C1 segment of cervical spinal cord (tissue), 14 donors: ENCODE measurements at places on chromosomes 5 and 9.

- DNase-seq: no peak
Measured at GRCh38 chr5:175847503-175847902, 23.9 kb upstream of the CPLX2 start.

DNA sequence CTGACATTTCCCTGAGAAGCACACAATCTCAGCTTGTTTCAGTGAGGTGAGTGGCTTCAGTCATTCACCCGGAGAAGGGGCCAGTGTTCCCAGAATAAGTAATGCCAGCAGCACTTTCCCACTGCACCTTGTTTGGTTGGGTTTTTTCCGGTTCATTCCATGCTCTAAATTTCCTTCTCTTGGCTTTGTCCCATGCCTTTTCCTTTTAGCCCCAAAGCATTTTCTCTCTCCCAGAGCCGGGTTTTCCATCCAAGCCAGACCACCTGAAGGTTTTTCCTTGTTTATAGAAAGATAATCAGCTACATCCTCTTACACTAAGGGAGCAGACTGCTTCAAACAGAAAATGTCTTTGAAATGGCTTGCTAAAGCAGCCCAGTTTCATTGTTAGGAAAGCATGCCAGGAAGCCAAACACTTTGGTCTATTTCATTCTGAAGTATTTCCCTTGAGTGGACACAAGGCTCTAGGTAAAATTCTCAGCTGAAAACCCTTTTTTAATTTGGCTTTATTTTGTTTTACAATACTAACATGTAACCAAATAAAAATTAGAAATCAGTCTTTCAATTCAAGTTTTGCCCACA is 501.6 kb downstream of the DTWD2 start:
- DNase-seq: no peak

DNA sequence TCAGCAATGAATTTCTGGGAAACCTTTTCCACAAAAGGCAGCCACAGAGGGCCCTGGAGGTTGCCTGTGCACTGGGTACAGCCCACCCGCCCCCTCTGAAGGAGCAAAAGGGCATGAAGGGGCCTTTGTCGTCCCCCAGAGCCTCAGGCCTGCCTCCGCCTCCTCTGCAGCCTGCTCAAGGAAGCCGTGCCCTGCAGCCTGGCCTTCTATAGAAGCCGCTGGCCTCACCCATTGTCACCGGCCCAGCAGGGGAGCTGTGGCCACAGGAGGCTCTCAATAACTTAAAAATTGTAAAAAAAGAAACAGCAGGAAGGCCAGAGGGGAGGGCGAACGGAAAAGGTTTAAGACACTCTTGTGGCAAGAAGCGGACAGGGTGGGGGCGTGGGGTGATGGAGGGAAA is 213.3 kb downstream of the IRX2 start:
- DNase-seq: no peak

DNA sequence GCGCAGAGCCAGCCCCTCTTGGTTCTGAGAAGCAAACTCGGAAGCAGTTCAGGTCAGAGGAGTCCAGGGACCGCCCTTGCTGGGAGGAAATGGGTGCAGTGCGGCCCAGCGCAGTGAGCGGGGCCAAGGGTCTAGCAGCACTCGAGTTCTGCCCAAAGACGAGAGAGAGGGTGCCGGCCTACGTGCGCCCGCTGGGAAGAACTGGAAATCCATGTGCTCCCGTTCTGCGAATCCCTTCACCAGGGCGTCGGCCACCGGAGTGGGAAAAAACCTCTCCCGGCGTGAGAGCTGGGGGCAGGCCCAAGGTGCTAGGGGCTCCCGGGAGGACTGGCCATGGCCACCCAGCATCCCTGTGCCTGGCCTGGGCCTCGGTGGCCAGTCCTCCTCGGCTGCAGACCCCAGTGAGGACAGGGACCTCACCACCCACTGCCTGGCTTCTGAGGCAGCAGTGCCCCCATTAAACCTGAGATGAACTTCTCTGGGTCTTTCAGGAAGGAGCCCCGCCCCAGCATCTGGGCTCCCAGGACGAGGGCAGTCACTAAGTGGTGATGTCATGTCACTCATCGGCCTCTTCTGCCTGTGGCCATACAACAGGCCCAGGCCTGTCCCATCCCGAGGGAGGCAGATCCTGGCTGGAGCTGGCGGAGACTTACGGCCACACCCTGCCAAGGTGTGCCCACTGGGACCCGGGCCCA is 10.6 kb downstream of the TMEM250 start:
- DNase-seq: no peak
